ENCODE measurements at places on chromosomes 2 and 18. TPM values are rescaled to one million over a fixed set of nuclear protein-coding genes. Genes with fewer than 3 reads are reported as not detected.

DNA sequence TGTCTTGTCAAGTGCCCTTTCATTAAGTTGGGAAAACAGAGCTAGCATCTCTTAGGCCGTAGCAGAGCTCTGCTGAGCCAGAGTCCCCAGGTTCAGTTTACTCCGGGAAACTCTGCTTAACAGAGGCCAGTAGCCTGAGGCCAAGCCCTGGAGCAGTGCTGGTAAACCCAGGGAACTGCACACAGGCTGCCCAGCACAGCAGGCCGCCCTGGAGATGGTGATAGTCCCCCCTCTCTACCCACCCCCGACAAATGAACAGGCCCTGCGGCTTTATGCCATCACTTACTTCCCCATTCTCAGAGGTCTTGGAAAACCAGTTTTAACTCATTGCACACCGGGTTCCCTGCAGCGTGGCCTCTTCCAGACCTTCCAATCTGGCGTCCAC is 3.5 kb downstream of the CNNM4 start:
- no peak for DNase-seq

The ANKRD30B gene
- total RNA-seq, result not detected

DNA sequence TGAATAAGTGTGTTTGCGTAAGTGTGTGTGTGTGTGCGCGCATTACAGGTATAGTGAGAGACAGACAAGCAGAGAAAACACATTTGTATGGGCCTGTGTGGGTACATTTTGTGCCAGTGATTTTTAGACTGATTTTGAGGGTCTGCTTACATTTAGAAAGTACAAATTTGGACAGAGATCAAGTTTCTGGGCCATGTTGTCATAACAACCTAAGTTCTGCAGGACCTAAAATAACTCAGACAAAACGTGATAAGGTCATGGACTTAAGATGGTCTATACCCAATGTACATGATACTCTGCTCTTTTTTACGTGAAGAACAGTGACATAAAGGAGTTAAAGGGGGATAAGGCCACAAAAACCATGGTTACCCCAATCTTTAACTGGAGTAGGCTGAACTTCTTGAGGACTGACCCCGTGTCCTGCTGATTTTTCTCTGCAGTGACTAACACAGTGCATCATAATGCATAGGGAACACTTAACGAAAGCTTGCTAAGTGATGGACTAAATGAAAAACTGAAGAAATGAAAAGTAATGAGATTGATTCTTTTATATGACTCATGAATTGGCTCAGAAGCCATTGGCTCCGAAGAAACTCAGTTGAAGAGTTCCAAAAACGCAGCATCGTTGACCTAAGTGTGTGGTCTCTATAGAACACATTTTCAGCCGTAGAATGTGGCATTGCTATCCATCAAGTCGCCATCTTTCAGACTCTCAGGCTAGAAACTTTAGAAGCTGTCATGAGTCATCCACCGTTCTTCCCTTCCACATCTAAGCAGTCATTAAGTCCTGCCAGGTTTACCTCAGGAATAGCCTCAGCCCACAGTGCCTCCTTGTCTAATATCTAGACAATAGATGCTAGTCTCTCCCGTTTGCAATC is 61.6 kb upstream of the NCOA1 start:
- DNase-seq, result no peak

DNA sequence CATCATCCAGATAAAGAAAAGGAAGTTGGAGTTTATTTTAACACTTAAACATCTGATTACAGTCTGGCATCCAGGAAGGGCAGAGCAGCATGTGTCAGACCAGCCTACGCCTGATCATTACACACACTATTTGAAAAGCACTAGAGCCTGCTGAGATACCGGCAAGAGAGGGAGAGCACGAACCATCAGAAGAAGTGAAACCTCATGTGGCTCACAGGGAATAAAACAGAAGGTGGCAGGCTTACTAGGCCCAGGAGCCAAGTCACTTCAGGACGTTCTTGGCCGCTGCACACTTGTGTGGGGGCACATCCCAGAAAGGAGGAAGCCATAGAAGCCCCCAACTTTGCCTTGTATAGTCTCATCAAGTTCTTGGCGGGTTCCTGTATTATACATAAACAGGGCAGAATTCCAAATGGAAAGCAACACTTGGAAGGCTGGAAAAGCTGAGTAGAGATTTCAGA is 105.5 kb downstream of the UGGT1 start:
- no peak for DNase-seq

The LOXHD1 gene
- total RNA-seq, result not detected

- no peak for DNase-seq
Observed at GRCh38 chr2:169397697-169398096, 35.4 kb upstream of the LRP2 start.

- peak; percentile 54 for DNase-seq
Observed at GRCh38 chr18:21194871-21195771, 46.9 kb upstream of the GREB1L start.

DNA sequence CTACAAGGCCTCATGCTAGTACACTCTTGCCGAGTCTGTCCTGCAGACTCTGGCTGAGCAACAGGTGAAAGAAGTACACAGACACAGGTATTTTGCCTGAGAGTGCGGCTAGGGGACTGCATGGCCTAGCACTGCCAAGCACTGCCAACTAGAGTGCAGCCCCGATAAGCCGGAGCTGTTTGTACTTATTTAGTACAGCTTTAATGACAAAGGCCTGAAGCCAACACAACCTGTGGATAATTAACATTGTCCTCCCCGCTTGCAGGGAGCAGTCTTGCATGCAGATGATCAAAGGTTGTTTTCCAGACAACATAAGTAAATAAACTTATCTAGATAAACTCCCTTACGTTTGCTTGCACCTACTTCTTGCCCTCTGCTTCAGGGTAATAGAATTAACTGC is 63.7 kb upstream of the MMADHC start:
- DNase-seq, result no peak

GRCh38 chr2:46018773-46019591 is 278.2 kb upstream of the EPAS1 start:
- DNase-seq, result no peak

The TUBB8B gene
- total RNA-seq, result not detected

DNA sequence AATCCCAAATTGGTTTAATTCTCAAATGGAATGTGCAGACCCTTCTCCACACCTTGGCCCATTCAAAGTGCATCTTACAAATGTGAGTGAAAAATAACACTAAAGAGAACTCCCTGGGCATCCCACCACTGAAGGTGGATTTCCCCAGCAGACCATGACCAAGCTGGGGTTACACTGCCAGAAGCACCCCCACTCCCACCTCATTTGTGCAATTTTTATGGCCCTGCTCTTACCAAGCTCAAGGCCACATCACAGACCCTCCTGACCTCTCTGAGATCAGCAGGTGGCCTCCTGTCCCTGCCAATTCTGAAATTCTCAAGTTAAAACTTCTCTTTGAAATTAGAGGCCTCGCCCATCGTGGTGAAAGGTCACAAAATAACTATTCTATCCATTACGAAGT is 21.6 kb downstream of the SIGLEC15 start:
- DNase-seq, result no peak

- no peak for DNase-seq
Observed at GRCh38 chr18:44171301-44171700, 509.4 kb upstream of the SETBP1 start.

GRCh38 chr2:204015118-204015843 is 78.7 kb downstream of the ICOS start:
- no peak for DNase-seq

GRCh38 chr2:2455151-2455550 is 124.1 kb upstream of the MYT1L start:
- no peak for DNase-seq

GRCh38 chr2:191952515-191953270 is 105.8 kb upstream of the CAVIN2 start:
- DNase-seq, result no peak

- no peak for DNase-seq
Observed at GRCh38 chr2:191030521-191031154, 16.7 kb upstream of the STAT1 start.

The CETN1 gene
- not detected for total RNA-seq

The RGPD3 gene
- total RNA-seq, result 0.43 TPM

GRCh38 chr2:232773815-232774214 is 2.5 kb downstream of the KCNJ13 start:
- no peak for DNase-seq

The CXCR1 gene
- not detected for total RNA-seq

The PSMD1 gene
- total RNA-seq, result 31.0 TPM

The MATN3 gene
- total RNA-seq, result not detected

The DIPK1C gene
- total RNA-seq, result not detected

DNA sequence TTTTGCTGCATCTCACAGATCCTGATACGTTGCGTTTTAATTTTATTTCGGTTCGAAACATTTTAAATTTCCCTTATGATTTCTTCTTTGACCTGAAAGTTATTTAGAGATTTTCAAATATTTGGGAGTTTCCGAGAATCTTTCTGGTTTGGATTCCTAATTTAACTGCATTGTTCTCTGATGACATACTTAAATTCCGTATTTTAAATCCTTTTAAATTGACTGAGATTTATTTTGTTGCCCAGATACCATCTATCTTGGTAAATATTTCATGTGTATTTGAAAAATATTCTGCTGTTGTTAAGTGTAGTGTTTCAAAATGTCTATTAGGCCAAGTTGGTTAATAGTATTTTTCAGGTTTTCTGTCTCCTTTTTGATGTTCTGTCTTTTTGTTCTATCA is 37.7 kb downstream of the MROH2A start:
- no peak for DNase-seq

The TMEM200C gene
- total RNA-seq, result not detected

- no peak for DNase-seq
Observed at GRCh38 chr2:59425247-59425646, 1128.2 kb downstream of the BCL11A start.

DNA sequence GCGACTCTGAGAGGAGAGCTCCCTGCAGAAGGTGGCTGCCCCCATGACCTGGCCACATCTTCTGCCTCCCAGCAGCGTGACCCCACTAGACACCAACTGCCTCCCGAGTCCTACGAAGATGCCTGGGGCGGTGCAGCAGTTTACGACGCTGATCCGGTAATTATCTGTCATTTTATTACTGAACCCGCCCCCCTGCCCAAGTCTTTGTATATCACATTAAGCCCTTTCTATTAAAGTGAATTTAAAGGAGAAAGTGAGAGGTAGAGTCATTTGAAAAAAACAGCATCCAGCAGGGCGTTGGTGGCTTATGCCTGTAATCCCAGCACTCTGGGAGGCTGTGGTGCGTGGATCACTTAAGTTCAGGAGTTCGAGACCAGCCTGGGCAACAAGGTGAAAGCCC is 33.4 kb downstream of the ABCG8 start:
- DNase-seq, result no peak

The GALNT14 gene
- not detected for total RNA-seq

DNA sequence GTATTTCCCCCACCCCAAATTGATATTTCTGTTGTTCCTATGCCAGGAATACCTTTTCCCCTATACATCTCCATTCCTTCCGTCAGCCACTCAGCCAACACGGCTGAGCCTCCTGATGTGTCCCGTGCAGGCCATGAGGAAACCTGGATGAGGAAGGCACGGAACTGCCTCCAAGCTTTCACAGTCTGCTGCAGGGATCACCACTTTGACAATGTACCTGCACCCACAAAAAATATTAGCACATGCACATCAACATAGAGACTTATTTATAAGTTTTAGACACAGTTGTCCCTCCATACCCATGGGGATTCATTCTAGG is 101.4 kb upstream of the PPP1CB start:
- DNase-seq, result no peak

The LHCGR gene
- not detected for total RNA-seq

DNA sequence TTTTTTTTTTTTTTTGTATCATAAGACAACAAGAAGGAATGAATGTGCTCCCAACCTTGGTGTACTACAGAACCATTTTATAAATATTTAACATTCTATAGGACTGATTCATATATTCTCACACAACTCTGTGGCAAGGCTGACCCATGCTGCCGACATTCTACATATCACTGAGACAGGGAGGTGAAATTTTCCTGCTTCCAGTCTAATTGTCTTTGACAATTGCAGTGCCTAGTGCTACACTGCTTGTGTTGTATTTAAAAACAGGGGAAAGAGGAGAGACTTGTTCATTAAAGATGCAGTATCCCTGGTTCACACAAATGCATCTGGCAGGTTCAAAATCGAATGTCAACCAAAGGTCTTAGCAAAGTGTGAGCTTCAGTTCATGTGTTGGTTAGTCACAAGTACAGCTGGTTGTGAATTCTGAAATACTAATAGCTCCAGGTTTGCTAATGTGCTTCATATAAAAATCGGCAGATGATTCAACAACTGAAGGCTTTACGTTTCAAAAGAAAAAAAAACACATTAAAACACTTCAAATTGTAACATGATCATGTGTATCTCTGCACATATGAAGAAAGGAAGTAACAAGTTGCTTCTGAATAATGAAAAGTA is 130.8 kb downstream of the FIGN start:
- no peak for DNase-seq

DNA sequence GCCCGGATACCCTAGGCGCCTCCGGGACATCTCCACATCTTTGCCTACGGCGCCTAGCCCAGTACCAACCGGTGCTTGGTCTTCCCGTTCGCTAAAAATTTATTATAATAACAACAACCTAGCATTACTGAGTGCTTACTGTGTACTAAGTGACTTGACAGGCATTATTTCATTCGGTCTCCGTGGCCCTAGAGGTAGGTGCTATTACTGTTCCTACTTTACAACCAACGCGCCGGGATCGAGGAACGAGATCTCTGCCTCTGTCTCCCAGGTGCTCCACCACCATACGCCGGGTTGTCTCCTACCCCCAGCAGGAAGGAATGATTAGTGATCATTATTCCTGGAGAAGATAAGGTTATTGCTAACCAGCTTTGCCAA is 657 bp upstream of the BIN1 start:
- DNase-seq, result no peak

DNA sequence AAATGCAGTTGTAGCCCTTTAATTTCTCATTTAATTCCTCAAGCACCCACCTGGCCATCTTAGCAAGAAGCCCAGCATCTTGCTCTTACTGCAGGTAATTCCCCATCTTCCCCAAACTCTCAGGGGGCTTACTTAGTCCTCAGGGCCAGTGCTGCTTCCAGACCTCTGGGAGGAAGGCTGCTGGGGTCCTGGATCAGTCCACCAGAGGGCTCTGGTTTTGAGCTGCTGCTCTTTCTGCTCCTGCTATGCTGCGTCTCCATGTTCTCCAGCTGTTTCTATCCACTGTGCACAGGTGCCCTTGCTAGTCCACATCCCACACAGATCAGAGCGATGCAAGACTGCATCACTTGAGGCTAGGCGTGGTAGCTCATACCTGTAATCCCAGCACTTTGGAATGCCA is 34.5 kb upstream of the TMEM87B start:
- DNase-seq, result no peak

The PTPRN gene
- 0.46 TPM for total RNA-seq

The MOCOS gene
- not detected for total RNA-seq

The IMPACT gene
- total RNA-seq, result 6.5 TPM
